ENCODE measurements at places on chromosomes 2 and 18.

- DNase-seq: no peak
These were observed 816.6 kb downstream of the SATB2 start for GRCh38 chr2:198641161-198641560.

DNA sequence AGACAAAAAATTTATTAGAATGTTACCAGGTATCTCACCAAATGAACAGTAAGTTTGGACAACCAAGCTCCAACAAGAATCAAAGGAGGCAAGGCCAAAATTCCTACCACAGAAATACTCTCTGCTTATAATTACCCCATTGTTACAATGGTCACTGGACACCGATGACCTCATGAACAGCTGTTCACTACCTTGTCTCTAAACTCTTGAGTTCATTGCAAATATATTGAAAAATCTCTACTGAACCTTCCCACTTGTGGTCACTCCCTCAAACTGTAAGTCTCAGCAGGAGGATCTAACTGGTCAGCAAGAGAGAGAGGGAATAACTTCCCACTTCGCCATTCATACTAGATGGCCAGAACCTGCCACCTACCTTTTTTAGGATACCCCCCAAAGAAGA is 50.0 kb downstream of the ERBB4 start:
- no peak for DNase-seq

- no peak for DNase-seq
These were observed 123.3 kb upstream of the TMEM200C start for GRCh38 chr18:6018671-6019070.

DNA sequence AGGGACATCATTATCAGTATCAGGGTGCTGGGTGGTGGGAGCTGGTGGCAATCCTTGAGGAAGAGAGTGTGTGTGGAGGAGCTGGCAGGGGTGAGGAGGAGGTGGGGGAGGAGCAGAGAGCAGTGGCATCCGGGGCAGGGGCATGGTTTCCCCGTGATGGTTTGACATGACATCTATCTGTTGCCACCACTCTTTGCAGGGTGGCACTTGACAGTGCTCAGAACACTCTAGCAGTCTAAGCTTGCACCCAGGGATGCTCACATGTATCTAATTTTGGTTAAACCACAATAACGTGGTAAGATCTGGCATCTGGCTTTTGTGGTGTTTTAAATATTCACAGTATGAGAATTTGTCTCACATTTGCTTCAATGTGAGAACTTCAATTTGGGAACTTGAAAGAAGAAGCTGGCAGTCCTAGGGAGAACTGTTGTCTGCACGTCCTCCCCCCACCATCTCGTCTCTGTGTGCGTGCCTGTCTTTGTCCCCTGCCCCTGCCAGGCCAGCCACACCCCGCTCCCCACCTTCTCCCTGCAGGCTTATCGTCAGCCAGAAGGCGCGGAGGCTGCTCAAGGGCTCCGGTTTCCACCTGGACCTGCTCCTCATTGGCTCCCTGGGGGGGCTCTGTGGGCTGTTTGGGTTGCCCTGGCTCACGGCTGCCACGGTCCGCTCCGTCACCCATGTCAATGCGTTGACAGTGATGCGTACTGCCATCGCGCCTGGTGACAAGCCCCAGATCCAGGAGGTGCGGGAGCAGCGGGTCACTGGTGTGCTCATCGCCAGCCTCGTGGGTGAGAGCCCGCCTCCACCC is 11.7 kb downstream of the SLC4A3 start:
- no peak for DNase-seq

DNA sequence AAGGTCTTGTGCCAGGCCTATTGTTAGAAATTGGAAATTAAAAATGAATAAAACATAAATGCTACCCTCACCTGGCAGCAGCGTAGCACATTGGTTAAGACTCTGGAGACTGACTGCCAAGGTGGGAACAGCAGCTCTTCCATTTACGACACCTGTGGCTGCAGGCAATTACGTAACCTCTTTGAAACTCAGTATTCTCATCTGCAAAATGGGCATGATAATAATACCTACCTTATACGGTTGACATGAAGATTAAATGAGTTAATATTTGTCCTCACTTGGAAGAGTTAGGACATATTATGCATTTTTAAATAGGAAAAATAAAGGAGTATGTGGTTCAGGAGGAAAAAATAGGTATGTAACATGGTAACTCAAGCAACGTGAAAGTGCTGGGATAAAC is 279.3 kb upstream of the NCKAP5 start:
- no peak for DNase-seq
